ENCODE measurements at places on chromosomes 5 and 9.

- no peak for DNase-seq
Observed at GRCh38 chr9:131260751-131261452, 15.4 kb downstream of the FAM78A start.

GRCh38 chr9:134123764-134124128, 12.1 kb upstream of the WDR5 start:
- DNase-seq, result no peak

DNA sequence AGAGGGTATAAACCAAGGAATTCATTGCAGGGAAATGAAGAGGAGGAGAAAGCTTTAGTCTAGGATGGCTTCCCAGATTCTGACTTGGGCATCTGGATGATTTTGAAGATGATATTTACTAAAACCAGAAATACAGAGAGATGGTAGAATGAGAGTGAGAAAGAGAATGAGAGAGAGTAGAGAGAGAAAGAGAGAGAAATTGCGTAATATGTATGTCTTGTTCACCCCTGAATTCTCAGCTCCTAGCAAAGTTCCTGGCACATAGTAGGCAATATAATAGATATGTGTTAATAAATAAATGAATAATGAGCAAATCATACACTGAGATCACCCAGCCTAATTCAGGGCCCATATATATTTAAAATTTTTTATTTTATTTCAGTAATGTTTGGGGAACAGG, 1089.5 kb upstream of the DMAC1 start:
- DNase-seq, result no peak

DNA sequence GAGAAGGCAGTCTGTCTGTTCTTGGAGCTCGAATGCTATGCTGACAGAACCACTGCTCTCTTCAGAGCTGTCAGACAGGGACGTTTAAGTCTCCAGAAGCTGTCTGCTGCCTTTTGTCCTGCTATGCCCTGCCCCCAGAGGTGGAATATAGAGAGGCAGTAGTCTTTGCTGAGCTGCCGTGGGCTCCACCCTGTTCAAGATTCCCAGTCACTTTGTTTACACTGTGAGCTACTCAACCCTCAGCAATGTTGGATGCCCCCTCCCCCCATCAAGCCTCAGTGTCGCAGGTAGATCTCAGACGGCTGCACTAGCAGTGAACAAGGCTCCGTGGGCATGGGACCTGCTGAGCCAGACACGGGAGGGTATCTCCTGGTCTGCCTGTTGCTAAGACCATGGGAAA, 344.2 kb downstream of the TMEM161B start:
- no peak for DNase-seq

DNA sequence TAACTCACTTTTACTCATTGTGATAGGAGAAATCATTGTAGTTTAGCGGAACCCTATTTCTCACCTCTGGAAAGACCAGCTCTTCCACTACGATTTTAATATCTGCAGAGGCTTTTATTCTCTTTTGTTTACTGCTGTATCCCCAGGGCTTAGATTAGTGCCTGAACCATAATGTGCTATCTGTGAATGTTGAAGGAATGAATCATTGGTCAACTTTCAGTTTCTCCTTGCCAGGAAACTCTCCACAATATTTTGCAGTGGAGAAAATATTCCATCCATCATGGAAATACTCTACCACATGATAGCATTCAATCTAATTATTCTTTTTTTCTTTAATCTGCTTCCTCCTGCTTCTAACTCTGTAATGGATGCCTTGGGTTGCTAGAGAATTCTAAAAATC, 263.5 kb upstream of the PTPRD start:
- DNase-seq, result no peak

DNA sequence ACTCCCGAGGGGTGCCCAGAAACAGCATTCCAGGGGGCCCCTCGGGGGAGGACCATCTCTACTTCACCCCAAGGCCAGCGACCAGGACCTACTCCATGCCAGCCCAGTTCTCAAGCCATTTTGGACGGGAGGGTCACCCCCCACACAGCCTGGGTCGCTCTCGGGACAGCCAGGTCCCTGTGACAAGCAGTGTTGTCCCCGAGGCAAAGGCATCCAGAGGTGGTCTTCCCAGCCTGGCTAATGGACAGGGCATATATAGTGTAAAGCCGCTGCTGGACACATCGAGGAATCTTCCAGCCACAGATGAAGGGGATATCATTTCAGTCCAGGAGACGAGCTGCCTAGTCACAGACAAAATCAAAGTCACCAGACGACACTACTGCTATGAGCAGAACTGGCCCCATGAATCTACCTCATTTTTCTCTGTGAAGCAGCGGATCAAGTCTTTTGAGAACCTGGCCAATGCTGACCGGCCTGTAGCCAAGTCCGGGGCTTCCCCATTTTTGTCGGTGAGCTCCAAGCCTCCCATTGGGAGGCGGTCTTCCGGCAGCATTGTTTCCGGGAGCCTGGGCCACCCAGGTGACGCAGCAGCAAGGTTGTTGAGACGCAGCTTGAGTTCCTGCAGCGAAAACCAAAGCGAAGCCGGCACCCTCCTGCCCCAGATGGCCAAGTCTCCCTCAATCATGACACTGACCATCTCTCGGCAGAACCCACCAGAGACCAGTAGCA, 83.9 kb downstream of the GOLPH3 start:
- no peak for DNase-seq

DNA sequence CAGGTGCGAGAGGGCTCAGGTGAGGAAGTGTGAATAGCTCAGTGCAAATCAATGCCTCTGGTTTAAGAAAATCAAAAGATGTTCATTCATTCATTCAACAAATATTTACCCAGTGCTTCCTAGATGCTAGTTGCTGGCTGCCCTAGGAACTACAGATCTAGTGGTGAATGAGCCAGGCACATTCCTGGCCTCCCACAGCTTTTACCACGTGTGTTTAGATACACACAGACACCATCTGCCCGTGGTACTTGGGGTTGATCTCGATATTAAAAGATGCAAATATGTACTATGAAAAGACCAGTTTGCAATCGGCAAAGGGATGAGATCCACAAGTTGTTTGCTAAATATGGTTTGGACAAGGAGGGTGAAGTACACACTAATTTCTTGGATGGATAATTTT, 78.2 kb downstream of the GTF3C4 start:
- DNase-seq, result no peak

DNA sequence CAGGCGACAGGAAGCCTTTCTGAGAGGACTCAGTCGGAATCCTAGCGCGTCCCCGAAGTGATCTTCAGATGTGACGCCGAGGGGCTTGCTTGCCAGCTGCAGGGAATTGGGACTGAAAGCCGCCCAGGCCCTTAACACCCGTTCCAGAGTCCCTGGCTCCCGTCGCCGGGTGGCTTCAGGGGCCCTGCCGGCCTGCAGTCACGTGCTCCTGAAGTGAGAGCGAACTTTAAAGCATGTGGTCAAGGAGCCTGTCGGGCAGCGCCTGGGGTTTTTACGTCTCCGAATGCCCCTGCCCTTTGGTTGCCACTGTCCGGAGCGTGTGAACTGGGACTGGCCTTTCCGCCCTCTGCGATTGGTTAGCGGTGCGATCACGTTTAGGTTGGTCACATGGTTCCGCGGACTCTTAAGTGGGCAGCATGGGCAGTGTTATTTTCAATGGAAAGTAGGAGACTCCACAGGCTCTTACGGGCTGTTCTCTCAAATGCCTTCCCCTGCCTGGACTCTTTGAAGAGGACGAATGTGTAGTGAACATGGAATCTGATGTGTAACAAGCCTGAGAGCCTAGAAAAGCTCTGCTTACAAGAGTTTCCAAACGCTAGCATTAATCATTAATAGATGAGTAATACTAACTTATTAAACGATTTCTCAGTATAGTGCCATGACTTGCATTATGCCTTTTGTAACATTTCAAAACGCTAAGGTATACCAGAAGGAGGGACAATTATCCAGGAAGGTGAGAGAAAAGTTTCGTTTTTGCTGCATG, 1.9 kb downstream of the VLDLR start:
- no peak for DNase-seq

DNA sequence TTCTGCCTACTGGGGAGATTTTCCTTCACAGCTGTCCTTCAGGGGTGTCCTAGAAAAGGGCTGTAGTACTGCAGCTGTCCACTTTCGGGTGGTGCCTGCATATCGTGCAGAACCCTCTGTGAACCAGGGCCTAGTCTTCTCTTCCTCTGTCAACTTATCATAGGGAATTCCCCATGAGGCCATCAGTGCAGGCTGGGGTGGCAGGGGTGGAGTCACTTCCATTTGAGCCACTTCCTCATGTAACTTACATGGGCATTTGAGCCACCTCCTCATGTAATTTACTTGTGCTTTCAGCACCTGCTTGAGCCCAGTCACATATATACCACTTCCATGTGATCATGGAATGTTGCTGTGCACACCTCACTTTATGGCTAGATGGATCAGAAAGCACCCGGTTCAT, 742.0 kb upstream of the RGMB start:
- DNase-seq, result no peak

DNA sequence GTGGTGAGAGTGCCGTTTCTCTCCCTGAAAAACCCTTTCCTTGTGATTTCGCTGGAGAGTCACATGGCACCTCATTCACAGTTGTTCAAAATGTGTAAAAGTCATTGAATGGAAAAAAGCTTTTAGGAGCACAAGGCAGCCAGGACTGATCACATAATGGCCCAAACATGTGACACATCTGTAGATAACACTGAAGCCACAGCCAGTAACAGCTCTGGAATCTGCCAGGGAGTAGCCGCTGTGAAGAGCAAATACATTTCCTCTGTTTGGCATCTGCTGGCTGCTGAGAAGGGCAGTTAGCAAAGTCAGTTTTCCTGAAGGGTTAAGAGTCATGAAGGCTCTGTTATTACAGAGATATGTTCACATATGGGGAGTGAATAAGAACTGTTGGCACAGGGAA, 271.8 kb downstream of the NNT start:
- no peak for DNase-seq

GRCh38 chr5:115661101-115661500, 35.3 kb upstream of the TMED7 start:
- no peak for DNase-seq

DNA sequence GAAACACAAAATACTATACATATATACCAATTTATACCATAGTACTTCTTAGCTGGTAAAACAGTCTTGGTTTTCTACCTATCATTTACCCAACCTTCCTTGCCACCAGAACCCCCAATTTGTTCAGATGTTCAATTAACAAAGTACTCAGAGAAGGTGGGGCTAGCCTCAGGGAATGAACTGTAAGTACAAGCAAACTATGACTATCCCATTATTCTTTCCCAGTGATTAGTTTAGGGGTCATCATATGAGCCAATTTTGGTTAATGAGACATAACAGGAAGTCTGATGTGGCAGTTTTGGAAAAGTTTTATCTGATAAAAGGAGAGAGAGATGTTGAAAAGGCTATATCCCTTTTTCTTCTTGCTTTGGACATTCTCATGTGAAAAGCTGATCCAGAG, 125.8 kb downstream of the DTWD2 start:
- DNase-seq, result no peak

DNA sequence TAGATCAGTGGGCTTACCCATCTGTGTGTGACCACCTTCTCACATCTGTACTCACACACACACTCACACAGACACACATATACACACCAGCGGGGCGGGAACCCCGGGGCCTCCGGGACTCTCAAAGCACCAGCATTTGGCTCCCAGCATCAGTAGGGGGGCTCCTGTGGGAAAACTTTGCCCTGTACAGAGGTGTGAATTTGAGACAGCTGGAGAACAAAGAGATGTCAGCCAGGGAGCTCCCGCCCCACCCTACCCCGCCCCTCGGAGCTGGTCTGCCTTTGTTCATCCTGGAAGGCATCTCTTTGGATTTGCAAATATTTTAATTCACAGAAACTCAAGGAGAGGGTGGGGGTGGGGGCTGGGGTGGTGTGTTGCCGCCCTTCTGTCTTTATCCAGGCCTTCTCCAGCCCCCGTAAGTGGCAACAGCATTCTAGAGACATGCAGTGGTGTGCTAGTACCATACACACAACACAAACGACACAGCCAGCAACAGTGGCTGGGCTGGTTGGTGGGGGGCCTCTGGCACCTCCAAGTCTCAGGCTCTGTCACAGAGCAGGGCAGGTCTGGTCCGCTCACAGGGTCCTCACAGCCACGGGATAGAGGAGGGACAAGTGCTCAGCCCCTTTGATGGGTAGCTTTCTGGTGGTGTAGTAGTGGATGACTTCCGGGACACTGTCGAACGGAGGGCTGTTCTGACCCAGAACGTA, 15.5 kb upstream of the SLC25A51 start:
- no peak for DNase-seq

DNA sequence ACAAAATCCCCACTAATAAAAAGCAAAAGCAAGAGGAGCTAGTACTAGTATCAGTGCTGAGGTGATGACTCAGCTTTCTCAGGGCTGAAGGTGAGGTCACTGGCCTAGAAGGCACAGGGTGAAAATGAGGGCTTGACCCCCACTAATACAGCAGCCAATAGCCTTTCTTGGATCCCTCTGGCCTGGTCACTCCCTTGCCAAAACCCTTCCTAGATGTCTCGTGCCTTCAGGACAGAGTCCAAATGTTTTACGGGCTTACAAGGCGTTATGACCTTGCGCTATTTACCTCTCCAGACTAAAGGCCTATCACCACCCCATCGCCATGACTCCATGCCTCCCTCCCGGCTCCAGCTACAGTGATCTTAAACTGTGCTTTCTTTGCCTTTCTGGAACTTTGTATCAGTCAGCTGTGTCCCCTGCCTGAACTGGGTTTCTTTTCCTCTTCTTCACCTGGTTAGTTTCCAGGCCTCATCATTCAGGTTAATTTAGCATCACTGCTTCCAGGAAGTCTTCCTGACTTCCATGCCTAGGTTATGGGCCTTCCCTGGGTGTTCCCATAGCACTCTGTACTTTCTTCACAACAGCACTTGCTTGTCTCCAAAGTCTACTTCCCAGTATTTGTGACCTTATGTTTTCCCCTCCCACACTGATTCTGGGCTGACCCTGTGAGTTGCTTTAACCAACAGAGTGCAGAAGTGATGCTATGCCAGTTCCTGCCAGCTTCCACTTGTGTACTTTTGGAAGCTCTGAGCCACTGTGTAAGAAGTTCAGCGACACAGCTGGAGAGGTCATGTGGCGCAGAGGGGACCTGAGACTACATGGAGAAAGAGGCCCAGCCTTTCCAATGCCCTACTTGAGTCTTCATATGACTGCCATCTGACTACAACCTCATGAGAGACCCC, 4.2 kb upstream of the DELE1 start:
- no peak for DNase-seq

DNA sequence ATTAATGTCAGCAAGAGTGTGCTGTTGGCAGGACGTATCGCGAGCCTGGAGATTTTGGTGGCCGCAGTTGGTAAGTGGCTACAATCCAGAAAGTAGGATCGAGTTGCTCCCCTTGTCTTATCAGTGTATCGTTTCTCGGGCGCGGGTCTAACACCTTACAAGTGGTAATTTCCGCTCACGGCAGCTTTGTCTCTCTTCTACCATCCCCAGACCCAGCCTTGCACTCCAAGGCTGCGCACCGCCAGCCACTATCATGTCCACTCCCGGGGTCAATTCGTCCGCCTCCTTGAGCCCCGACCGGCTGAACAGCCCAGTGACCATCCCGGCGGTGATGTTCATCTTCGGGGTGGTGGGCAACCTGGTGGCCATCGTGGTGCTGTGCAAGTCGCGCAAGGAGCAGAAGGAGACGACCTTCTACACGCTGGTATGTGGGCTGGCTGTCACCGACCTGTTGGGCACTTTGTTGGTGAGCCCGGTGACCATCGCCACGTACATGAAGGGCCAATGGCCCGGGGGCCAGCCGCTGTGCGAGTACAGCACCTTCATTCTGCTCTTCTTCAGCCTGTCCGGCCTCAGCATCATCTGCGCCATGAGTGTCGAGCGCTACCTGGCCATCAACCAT, 1.1 kb downstream of the PTGER4 start:
- DNase-seq, result no peak

GRCh38 chr5:59275510-59276324, 617.8 kb downstream of the PDE4D start:
- DNase-seq, result no peak

- no peak for DNase-seq
Observed at GRCh38 chr9:83456226-83456625, 82.0 kb downstream of the FRMD3 start.

Measured in Karpas-422 (cell line).